ENCODE measurements at places on chromosomes 2 and 18. TPM values are rescaled to one million over a fixed set of nuclear protein-coding genes. Genes with fewer than 3 reads are reported as not detected.

ARL6IP6 gene
- 53.9 TPM for polyA plus RNA-seq

- no peaks in the 10 kb centered on the region for H3K4me1 ChIP-seq
- peak; percentile 23 for DNase-seq
- no peaks in the 10 kb centered on the region for H3K27me3 ChIP-seq
- no peak overlapping the region for H3K27ac ChIP-seq
- H3K36me3 ChIP-seq = no peaks in the 10 kb centered on the region
Observed at GRCh38 chr2:183163821-183164649, 39.8 kb downstream of the NUP35 start.

DNA sequence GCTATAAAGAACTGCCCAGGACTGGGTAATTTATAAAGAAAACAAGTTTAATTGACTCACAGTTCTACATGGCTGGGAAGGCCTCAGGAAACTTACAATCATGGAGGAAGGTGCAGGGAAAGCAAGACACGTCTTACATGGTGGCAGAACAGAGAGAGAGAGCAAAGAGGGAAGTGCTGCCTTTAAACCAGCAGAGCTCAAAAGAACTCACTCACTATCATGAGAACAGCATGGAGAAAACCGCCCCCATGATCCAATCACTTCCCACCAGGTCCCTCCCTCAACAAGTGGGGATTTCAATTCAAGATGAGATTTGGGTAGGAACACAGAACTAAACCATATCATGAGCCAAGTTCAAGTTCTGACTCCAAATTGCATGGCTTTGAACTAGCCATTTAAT lies 62.8 kb upstream of the PPP1CB start:
- peaks cover 9% of the 10 kb centered on the region for H3K4me1 ChIP-seq
- no peak overlapping the region for H3K27ac ChIP-seq
- no peak overlapping the region for H3K4me3 ChIP-seq
- H3K36me3 ChIP-seq = no peaks in the 10 kb centered on the region
- no peak for DNase-seq
- no peaks in the 10 kb centered on the region for H3K27me3 ChIP-seq

DNA sequence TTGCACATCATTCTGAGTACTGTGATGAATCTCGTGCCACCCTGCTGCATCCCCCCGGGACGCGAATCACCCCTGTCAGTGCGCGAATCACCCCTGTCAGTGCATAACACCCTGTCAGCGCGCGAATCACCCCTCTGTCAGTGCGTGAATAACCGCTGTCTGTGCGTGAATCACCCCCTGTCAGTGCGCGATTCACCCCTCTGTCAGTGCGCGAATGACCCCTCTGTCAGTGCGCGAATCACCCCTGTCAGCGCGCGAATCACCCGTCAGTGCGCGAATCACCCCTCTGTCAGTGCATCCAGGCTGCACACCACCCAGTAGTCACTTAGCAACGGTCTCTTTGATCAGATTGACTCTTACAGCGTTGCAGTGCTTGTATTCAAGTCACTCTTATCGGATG lies 134.4 kb upstream of the TPO start:
- no peaks in the 10 kb centered on the region for H3K36me3 ChIP-seq
- no peak overlapping the region for H3K27ac ChIP-seq
- no peaks in the 10 kb centered on the region for H3K27me3 ChIP-seq
- H3K4me3 ChIP-seq = no peak overlapping the region
- H3K4me1 ChIP-seq = no peaks in the 10 kb centered on the region

DNA sequence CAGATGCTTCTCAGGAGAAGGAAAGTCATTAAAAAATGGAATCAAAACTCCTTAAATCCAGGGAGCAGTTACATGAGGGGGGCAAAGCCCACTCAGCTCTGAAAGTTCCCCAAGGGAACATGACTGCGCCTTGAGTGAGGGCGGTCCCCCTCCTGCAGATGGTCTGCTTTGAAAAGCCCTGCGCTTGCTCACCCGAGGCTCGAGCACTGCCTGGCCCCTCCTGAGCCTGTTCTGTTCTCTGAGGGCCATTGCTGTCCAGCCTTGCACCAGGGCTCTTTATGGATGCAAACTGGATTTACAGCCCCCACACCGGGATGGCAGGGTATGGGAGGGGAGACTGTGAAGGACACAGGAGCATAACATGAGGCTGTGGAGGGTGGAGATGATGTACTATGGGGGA lies 37.8 kb upstream of the DNMT3A start:
- DNase-seq = no peak
- no peak overlapping the region for H3K27ac ChIP-seq
- H3K27me3 ChIP-seq = no peaks in the 10 kb centered on the region
- no peaks in the 10 kb centered on the region for H3K36me3 ChIP-seq
- no peak overlapping the region for H3K4me3 ChIP-seq

SPC25 gene
- polyA plus RNA-seq = 4.8 TPM
